Hepatocyte (in vitro differentiated cells): ENCODE measurements at places on chromosomes 13 and 19. TPM values are rescaled to one million over a fixed set of nuclear protein-coding genes. Genes with fewer than 3 reads are reported as not detected.

- DNase-seq = peak; percentile 76
Observed at GRCh38 chr13:42110410-42111155, 62.1 kb downstream of the DGKH start.

- DNase-seq = no peak
Observed at GRCh38 chr13:44159633-44160279, 213.9 kb upstream of the SERP2 start.

GRCh38 chr13:97030705-97031452 is 36.6 kb upstream of the OXGR1 start:
- peak; percentile 55 for DNase-seq

DNA sequence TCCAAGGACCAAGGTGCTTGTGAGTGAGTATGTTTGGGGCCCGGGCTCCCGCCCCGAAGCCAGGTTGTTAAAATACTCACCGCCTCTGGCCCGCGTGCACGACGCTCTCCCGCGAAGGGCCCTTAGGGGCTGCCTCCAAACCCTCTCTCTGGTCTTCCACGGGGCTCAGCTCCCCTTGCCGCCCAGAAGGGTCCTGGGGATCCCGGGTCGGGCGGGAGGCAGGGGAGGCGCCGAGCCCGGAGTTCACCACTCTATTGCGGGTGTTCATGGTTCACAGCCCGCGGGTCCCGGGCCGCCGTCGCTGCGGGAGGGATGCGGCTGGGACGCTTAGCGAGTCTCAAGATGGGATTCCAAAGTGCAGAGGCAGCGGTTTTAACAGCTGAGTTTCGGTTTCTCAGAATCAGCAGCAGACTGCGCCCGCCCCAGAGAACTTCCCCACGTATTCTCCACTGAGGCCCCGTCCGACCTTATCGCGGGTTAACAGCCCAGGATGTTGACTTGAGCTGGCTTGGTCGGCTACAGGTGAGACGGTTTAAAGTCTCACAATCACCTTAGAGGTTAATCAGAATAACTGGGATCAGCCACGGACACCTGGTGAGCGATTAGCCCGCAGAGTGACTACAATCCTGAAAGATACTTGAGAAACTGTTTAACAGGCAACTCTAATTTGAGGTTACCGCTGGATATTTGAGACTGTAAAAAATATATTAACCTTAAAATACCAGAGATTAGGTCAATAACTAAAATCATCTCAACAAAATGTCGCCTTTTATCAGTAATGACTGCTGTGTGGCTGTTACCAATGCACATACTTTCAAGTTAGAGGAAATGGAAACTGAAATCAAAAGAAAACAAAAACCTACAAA is at the start of gene EPSTI1:
TSS of gene EPSTI1 (minus strand) at position 344 of the 866 bp plus-strand sequence. CDS start at position 268, 76 bp downstream.
- peak; percentile 85 for DNase-seq

DNA sequence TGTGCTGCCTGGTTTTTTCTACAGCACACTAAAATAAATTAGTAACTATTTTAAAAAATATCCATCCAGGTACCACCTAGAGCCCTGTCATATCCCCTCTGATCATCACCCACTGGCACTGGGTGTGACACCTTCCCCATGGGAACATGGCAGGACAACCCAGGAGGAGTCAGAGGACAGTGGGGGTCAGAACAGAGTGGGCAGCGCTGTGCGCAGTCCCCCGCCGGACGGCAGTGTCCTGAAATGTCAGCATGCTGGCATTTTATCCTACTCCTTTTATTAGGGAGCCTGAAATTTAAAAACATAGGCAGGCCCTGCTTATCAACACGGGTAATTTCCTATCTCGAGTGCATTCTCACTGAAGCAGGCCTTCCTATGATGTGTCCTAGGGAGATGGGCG is 42.1 kb upstream of the GAS6 start:
- DNase-seq = no peak

DNA sequence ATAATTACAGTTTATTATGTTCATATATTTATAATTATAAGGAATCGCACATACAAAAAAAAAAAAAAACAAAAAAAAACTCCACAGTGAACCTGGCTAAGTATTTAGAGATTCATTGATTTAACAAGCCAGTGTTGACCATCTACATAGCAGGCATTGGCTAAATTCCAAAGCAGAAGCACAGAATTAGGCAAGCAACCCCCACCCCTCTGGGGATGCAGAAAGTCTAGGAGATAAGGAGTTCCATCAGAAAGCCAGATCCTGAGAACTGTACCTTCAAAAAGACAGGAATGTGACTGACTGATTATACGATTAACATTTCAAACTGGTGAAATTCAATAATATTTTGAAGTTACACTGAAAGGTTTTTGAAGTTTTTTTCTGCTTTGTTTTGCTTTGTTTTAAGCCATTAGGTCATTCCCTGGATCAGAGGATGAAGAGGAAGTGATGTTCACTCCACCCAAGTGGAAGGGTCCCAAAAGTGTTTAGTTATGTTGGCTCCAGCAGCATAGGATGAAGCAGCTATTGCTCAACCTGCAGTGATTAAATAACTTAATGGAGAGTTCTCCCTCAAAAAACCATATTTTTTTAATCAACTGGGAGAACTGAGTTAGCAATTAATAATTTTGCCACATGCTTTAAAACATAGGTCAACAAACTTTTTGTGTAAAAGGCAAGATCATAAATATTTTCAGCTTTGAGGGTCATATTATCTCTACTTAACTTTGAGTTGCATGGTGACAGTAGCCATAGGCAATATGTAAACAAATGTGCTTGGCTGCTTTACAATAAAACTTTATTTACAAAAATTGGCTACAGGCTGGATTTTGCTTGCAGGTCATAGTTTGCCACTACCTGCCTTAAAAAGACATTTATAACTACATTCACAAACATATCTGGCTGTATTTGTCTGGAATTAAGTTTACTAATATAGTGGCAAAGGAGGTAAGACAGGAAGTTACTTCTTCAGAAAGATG is 49.6 kb downstream of the DOCK9 start:
- DNase-seq = no peak

DNA sequence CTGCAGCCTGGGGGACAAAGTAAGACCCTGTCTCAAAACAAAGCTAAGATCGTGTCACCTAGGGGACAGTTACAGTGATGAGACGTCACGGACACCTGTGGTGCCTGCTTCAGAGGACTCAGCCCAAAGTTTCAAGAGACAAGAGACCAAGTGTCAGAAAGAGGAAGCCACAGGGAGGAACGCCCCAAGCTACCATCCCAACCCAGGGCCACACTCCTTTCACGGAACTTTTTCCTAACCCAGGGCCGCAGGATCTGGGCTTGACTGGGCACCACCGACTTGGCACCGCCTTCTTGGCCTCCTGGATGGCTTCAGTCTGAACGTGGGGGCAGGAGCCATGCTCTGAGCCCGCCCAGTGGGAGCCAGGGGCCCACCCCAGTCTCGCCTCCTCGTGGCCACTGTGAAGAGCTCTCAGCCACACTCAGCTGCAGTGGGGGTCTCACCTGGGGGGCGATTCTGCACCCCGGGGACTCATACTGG is 8.5 kb downstream of the MOB3A start:
- no peak for DNase-seq

- DNase-seq = no peak
Observed at GRCh38 chr19:6227936-6228325, 51.8 kb downstream of the MLLT1 start.

- peak; percentile 22 for DNase-seq
Observed at GRCh38 chr13:59774491-59774971, 389.2 kb downstream of the DIAPH3 start.

DNA sequence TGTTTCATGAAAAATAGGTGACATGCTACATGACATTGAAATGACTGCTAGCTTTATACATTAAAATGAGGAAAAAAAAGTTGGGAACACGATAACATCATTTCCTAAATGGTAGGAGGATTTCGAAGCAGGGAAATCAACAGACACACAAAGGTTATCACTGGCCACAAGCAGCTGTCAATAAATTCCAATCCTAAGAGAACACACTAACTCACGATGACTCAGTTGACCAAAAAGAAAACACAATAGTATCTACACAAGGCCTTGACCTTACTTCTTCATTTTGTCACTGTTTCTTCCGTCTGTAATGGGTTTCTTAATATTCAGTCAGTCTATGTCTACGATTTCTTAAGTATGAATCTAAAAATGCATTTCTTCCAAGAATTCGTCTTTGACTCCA is 36.5 kb downstream of the STARD13 start:
- DNase-seq = no peak

GRCh38 chr19:46984077-46985010 is 35.3 kb upstream of the NPAS1 start:
- peak; percentile 49 for DNase-seq

GRCh38 chr19:28990522-28990921 is 222.4 kb downstream of the UQCRFS1 start:
- no peak for DNase-seq

GRCh38 chr13:110211046-110211445 is 95.9 kb downstream of the COL4A1 start:
- DNase-seq = no peak

GRCh38 chr13:21905486-21905885 is 234.6 kb downstream of the FGF9 start:
- DNase-seq = no peak

DNA sequence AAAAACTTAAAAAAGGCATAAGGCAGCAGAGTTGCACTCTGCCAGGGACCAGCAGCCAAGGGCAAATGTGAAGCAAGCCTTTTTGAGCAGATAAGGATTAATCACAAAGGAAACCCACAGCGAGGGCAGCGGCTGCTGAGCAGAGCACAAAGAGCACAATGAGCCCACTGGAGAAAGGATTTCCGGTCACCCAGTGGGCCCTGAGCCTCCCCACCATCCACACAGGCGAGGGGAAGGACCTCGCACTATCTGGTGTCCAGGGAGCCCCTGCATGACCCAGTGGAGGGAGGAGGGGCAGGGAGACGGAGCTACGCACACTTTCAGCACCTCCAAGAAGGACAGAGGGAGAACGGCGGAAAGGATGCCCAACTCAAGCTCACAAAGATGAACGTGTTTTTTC is 40.0 kb downstream of the COL4A1 start:
- no peak for DNase-seq

DNA sequence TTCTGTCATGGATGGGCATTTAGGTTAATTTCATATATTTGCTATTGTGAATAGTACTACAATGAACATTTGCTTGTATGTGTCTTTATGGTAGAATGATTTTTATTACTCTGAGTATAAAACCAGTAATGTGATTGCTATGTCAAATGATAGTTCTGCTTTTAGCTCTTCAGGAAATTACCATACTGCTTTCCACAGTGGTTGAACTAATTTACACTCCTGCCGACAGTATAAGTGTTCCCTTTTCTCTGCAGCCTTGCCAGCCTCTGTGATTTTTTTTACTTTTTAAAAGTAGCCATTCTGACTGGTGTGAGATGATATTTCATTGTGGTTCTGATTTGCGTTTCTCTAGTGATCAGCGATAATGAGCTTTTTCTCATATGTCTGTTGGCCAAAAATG is 6.5 kb downstream of the SIGLEC7 start:
- DNase-seq = no peak

- DNase-seq = no peak
Observed at GRCh38 chr13:33911521-33911920, 93.6 kb downstream of the RFC3 start.

The TMEM255B gene
- 4.0 and 6.3 TPM in 2 replicates for polyA plus RNA-seq

The IZUMO2 gene
- polyA plus RNA-seq = not detected in 2 replicates

The CCDC194 gene
- 0.80 TPM in 1 of 2 replicates, not detected in the other for polyA plus RNA-seq

The LAIR2 gene
- polyA plus RNA-seq = not detected in 2 replicates
